Suppressor macrophage treated with lipopolysaccharide for 1 hour (primary cell): ENCODE measurements at places on chromosomes 12 and 14.

- DNase-seq, result no peak
Observed at GRCh38 chr12:105951732-105952131, 187.0 kb downstream of the NUAK1 start.

DNA sequence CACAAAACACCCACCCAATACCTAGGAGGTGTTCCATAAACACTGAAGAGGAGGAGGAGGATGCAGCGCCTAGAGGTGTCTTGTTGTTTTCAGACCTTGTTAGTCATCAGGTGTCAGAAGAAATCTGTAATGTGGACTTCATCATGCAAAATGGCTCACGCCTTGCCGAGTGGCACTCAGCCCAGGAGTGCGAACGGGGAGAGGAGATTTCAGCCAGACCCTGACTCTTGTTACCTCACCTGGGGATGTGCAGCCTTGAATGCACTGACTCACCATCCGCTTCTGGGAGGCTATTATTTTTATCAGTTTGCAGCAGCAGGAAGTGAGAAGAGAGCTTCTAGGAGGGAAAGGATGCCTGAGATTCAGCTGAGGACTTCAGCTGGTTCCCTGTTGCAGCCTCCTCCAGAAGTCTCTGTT lies 48.2 kb upstream of the PLXNC1 start:
- no peak for DNase-seq

DNA sequence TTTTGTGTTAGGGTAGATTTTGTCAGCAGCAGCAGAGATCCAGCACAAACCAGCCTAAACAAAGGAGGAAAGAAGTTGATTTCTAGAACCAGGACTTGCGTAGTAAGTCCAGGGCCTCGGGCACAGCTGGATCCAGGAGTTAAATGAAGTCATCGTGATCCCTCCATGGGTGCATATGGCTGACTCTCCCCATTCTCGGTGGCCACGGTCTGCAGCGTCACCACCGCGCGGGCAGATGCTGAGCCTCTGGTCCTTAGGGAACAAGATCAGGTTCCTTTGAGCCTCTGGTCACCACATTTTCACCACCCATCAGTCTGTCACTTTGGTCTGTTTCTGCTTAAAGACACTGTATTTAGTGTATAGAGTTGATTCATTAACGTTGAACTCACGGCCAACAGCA lies 14.8 kb upstream of the GALNT9 start:
- no peak for DNase-seq

DNA sequence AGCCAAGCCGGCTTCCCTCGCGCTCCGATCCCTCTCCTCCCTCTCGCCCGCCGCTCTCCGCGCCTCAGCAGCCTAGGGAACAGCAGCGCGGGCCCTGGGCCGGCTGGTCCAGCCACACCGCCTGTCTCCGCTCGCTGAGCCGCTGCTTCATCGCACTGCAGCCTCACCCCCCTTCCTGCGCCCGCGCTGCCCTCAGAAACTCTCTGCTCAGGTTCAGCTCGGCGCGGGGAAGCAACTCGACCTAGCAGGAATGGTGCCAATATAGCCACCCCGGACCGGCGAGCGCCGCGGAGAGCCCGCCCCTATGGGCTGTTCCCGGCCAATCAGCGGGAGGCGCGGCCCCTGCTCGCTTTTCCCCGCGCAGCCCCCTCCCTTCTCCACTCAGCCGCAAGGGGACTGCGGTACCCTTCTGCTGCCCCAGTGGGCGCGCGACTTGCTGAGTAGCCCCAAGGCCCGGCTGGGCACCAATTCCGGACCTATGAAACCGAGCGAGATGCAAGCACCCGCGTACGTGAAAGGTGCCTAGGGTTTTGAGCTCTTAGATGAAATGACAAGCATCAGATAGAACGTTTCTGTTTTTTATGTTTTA lies at the start of gene ADAMTS20:
ADAMTS20 (minus strand) TSS at position 233 of the 589 bp plus-strand sequence. CDS start 282 bp downstream, outside the sequence.
- DNase-seq, result no peak

DNA sequence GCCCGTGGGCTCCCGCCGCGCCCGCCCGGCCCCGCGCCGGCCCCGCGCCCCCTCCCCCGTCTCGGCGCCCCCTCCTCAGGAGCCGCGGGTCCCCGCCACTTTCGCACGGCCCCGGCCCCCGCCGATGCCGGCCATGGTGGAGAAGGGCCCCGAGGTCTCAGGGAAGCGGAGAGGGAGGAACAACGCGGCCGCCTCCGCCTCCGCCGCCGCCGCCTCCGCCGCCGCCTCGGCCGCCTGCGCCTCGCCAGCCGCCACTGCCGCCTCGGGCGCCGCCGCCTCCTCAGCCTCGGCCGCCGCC lies 263 bp downstream of the RCOR1 start:
- no peak for DNase-seq
